ENCODE measurements at places on chromosomes 12 and 14.
A peak's percentile ranks its signal among the peaks of the same experiment; 100 is the strongest.

DNA sequence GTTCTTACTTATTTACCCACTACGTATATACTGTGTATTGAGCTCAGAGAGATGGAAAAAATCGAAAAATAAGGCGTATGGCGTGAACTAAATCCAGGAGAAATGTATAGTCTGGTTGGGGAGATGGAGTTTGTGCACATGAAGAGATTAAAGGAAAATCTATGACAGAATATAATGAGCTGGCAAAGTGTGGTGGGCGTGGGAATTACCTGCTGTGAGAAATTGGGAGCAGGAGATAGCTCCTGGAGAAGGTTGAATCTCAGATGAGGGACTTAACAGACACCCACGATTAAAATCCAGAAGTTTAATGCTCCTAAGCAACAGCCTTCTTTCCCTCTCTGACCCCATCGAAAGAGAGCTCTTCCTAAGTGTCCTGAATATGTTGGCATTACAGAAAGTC lies 224.2 kb upstream of the FKBP4 start:
- DNase-seq: no peak

DNA sequence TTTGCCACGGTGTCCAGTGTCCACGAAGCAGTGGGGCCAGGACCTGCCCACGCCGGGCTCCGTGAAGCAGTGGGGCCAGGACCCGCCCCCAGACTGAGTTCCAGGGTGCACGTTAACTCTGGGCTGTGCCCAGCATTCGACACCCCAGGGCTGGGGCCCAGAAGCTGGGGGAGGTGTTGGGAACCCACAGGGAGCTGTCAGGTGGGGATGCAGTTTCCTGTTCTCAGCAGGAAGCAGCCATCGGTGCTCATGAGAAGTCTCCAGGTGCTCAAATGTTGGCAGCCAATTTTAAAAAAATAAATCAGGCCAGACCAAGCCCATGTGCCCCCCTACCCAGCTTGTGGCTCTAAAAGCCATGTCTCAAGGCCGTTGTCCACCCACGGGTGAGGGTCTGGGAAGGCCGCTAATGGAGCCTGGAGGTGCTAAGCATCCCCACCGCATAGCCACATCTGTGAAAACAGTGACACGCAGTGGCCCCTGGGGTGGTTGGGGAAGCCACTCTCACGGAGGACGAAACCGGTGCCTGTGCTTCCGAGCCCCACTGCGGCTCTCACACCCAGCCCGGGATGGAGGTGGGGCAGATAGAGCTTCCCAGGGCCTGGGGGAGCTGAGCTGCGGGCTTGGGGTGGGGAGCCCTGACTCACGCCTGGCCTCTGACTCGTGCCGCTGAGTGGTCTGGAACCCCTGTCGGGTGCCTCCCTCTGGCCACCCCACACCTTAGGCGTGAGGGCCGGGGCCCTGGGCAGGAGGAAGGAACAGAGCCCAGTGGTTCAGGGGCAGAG lies 53.5 kb downstream of the FBRSL1 start:
- peak; percentile 67 for DNase-seq

- DNase-seq: peak; percentile 76
These were observed 41.3 kb downstream of the MED13L start for GRCh38 chr12:116236148-116236731.

GRCh38 chr12:31876568-31877424 lies 82.4 kb upstream of the RESF1 start:
- DNase-seq: no peak

DNA sequence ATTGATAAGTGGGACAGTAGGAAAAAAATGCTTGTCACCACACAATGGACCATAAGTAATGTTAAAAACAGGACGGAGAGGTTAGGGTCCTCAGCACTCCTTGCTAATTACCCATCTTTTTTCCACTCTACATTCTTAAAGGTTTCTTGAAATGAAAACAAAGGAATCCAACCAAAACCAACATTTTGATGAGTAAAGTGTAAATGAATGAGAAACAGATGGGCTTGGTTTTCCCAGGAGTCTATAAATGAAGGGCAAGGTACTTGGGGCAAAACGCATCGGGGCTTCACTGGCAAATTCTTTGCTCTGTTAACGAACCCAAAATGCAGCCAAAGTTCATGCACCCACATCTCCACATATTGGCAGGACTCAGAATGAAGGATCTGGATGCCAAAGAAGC lies 129.2 kb upstream of the BMP4 start:
- no peak for DNase-seq

DNA sequence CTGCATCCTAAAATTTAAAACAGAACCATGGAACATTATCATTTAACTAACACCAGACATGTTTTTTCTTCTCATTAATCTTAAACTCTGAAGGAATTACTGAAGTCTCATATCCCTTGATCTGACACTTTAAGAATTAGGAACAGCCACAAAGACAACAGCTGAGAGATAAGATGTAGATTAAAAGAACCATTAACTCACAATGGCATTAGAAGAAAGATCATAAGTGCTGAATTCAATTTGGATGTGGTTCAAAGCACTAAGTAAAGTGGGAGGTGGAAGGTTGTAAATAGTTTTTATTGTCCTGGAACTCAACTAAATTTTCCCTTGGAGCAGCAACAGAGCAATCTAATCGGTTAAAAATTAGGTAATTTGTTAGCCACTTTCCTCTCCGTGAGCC lies 199.0 kb upstream of the ATP2B1 start:
- DNase-seq: no peak
